ENCODE measurements at places on chromosomes 4 and X.
A peak's percentile ranks its signal among the peaks of the same experiment; 100 is the strongest.

- H3K27ac ChIP-seq: no peak overlapping the region
- H3K27me3 ChIP-seq: no peaks in the 10 kb centered on the region
- no peak for DNase-seq
- H3K4me3 ChIP-seq: no peak overlapping the region
- H3K36me3 ChIP-seq: no peaks in the 10 kb centered on the region
Observed at GRCh38 chrX:30196322-30196721, 19.0 kb upstream of the MAGEB2 start.

DNA sequence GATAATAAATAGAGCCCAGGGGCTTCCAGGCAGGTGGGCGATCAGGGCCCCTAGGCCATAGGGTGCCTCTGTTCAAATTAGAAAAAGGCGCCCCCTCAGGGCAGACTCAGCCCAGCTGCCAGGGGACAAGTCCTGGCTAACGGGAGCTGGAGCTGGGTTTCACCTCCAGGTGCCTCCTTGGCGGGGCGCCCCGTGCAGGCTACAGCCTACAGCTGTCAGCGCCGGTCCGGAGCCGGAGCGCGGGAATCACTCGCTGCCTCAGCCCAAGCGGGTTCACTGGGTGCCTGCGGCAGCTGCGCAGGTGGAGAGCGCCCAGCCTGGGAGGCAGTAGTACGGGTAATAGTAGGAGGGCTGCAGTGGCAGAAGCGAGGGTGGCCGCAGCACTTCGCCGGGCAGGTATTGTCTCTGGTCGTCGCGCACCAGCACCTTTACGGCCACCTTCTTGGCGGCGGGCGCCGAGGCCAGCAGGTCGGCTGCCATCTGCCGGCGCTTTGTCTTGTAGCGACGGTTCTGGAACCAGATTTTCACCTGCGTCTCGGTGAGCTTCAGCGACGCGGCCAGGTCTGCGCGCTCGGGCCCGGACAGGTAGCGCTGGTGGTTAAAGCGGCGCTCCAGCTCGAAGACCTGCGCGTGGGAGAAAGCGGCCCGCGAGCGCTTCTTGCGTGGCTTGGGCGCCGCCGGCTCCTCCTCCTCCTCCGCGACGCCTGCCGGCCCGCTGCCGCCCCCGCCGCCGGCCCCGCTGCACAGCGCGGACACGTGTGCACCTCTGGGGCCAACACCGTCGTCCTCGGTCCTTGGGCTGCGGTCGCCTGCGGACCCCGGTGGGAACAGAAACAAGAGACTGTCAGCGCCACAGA is 2.4 kb downstream of the NKX3-2 start:
- H3K36me3 ChIP-seq: no peaks in the 10 kb centered on the region
- peaks cover 5% of the 10 kb centered on the region for H3K4me1 ChIP-seq
- H3K27me3 ChIP-seq: peaks cover 100% of the 10 kb centered on the region
- no peak overlapping the region for H3K27ac ChIP-seq
- H3K4me3 ChIP-seq: peak overlapping the region; percentile 12
- no peak for DNase-seq

DNA sequence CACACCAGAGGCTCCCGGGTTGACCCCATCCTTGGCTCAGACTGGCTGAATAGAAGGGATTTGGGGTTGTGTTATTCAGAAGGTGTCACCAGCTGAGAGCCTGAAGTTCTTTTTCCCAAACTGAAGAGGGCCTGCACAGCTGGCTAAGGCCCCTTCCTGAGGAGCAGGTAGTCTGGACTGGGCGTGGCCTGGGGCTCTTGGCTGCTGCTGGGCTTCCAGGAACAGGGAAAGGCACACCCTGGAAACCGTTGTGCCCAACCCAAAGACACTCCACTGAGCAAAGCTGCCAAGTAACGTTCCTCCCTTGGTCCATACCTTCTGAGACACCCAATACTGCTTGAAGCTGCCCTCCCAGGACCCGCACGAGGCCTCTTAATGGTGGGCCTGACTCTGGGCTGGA is 8.3 kb upstream of the CXCR3 start:
- H3K27ac ChIP-seq: no peak overlapping the region
- H3K27me3 ChIP-seq: no peaks in the 10 kb centered on the region
- DNase-seq: no peak

GRCh38 chr4:99324979-99325378 is 3.8 kb upstream of the ADH1B start:
- DNase-seq: peak; percentile 63
- H3K36me3 ChIP-seq: no peaks in the 10 kb centered on the region
- no peaks in the 10 kb centered on the region for H3K27me3 ChIP-seq
- no peak overlapping the region for H3K27ac ChIP-seq
- H3K4me3 ChIP-seq: no peak overlapping the region
- peaks cover 4% of the 10 kb centered on the region for H3K4me1 ChIP-seq

DNA sequence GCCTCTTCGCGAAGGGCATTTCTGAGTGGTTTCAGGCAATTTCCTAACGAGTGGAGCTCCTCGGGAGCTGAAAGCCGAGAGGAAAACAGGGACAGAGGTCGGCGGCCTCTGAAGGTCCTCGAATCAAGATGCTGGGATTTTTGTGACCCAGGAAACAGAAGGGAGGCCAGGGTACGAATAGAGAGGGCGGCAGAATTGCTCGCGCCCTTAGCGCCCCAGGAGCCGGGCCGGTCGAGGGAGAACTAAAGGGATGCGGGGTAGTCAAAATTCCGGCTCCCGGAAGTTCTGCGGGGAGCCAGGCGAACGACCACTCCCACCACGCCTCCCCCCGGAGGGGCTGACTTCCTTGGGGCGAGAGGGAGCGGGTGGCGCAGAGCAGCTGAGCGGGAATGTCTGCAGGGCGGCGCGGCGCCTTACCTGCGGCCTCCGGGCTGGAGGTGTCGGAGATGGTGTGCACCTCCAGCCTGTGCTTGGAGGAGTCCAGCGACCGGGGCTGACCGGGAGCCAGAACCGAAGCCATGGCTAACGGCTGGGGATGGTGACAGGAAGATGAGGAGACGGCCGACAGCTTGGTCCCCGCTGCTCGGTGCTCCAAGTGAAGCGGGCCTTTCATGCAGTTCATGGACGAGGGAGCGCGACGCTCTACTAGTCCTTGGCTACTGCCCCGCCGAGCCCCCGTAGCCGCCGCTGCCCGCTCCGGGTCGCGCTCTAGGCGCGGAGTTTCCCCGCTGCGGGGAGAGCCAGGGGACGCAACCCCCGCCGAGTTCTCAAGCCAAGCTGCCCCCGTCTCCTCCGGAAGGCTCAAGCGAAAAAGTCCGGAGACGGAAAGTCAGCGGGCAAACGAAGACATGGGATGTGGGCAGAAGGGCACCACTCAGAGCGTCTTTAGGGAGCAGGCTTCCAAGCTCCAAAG is 782 bp downstream of the PITX2 start:
- peaks cover 29% of the 10 kb centered on the region for H3K4me1 ChIP-seq
- no peak overlapping the region for H3K27ac ChIP-seq
- no peak for DNase-seq
- H3K36me3 ChIP-seq: no peaks in the 10 kb centered on the region
- peaks cover 100% of the 10 kb centered on the region for H3K27me3 ChIP-seq

DNA sequence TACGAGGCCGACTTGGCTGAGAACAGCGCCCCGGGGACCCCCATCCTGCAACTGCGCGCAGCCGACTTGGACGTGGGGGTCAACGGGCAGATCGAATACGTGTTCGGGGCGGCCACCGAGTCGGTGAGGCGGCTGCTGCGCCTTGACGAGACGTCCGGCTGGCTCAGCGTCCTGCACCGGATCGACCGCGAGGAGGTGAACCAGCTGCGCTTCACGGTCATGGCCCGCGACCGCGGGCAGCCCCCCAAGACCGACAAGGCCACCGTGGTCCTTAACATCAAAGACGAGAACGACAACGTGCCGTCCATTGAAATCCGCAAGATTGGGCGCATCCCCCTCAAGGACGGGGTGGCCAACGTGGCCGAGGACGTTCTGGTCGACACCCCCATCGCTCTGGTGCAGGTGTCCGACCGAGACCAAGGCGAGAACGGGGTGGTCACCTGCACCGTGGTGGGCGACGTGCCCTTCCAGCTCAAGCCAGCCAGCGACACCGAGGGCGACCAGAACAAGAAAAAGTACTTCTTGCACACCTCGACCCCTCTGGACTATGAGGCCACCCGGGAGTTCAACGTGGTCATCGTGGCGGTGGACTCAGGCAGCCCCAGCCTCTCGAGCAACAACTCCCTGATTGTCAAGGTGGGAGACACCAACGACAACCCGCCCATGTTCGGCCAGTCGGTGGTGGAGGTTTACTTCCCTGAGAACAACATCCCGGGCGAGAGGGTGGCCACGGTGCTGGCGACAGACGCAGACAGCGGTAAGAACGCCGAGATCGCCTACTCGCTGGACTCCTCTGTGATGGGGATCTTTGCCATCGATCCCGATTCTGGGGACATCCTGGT is 2.4 kb downstream of the PCDH7 start:
- no peaks in the 10 kb centered on the region for H3K36me3 ChIP-seq
- H3K4me1 ChIP-seq: peaks cover 24% of the 10 kb centered on the region
- peak overlapping the region; percentile 18 for H3K4me3 ChIP-seq
- peaks cover 30% of the 10 kb centered on the region for H3K27me3 ChIP-seq
- H3K27ac ChIP-seq: no peak overlapping the region
- DNase-seq: no peak

DNA sequence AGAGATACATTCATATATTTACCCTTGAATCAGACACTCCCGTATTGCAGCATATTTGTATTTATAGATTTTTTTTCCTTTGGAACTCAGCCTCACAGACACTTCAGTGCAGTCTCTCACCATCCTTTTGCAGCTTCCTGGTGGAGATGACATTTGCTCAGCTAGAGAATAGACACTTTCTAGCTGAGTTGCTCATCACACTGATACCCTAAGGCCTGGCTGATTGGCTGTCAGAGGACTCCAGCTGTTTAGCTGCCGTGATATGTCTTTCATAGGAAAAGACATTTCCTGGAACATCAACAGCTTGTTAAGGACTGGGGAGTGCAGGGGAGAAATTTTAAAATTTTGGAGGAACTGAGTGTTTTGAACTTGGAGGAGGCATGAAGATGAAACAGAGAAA is 429.6 kb downstream of the SMARCA1 start:
- H3K36me3 ChIP-seq: no peaks in the 10 kb centered on the region
- H3K27ac ChIP-seq: no peak overlapping the region
- H3K27me3 ChIP-seq: no peaks in the 10 kb centered on the region
- H3K4me1 ChIP-seq: no peaks in the 10 kb centered on the region
- no peak for DNase-seq

DNA sequence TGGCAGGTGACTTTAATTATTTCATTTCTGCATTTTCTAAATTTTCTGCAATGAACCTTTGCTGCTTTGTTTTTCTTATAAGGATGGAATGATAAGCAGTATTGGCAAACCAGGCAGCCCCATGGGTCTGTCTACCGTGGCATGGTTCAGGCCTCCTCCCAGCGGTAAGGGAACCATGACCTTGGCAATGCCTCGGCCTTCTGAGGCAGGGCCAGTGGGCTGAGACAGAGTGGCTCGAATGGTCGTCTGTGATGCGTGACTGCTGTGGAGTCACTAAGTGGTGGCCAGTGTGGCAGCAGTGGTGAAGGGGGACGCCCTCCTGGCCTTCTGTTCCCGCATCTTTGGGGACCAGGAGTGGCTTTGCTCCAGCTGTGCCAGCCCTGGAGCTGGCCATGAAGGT is 43.6 kb upstream of the GRPEL1 start:
- H3K4me3 ChIP-seq: no peak overlapping the region
- H3K27me3 ChIP-seq: no peaks in the 10 kb centered on the region
- no peak overlapping the region for H3K27ac ChIP-seq
- no peaks in the 10 kb centered on the region for H3K36me3 ChIP-seq
- no peaks in the 10 kb centered on the region for H3K4me1 ChIP-seq

DNA sequence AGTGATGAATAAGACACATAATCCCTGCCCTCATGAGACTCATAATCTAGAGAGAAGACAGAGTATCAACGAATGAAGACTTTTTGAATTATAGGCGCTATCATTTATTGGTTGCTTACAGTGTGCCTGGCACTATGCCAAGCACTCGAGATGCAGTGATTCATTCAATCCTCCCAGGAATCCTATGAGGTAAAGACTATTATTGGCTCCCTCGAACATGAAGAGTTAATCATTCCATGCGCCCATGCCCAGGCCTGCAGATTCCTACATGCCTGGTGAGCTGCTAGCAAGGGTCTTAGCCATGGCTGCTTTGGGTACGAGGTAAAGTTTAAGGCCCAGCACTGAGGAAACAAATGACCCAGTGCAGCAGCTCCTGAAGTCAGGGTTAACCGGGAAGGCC is 47.0 kb downstream of the TEX13B start:
- H3K4me3 ChIP-seq: no peak overlapping the region
- no peaks in the 10 kb centered on the region for H3K4me1 ChIP-seq
- no peaks in the 10 kb centered on the region for H3K27me3 ChIP-seq

Measured in heart right ventricle (tissue), 16 donors.